ENCODE measurements at places on chromosomes 7 and 10.

DNA sequence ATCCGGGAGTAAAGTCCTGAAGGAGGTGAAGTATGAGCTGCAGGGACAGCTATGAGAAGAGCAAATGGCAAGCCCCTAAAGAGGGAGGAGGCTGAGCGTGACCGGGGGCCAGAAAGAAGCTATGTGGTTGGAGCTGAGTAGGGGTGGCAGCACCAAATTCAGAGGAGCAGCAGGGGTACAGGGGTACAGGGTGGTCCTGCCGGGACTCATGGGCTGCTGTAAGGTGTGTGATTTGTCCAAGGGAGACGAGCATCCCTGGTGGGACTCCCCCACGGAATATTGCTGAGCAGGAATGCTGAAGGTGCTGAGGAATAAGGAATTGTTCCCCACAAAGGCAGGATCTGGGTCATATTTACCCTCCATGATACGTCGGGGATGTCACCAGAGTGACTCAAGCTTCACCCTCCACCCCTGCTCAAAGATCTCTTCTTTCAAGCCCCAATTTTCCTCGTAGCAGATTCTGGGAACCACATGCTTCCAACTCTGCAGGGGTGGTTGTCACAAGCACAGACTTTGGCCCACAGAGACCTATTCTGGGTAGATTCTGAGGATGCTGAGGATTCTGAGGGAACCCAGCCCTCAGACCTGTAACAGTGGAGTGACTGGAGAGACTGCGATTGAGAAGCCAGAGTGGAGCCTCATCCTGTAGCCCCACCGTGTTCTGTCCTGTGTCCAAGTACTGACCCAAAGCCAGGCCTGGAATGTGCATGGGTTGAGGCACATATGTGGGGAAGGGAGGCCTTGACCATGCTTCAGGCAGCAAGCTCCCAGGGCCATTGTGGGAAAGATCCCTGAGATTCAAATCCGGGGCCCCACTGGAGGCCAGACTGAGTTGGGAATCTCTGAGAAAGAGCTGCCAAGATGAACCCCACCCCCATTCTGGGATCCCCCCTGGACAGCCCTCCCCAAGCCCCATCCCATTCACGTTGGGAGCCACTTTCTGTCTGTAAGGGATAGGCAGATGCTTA, 4.2 kb downstream of the SFTPD start:
- DNase-seq: no peak

GRCh38 chr10:106919871-106920282, 244.6 kb downstream of the SORCS1 start:
- DNase-seq: no peak

- DNase-seq: no peak
Observed at GRCh38 chr7:103297837-103298179, 573 bp downstream of the PMPCB start.

- no peak for DNase-seq
Observed at GRCh38 chr7:150938566-150938965, 39.6 kb downstream of the KCNH2 start.

DNA sequence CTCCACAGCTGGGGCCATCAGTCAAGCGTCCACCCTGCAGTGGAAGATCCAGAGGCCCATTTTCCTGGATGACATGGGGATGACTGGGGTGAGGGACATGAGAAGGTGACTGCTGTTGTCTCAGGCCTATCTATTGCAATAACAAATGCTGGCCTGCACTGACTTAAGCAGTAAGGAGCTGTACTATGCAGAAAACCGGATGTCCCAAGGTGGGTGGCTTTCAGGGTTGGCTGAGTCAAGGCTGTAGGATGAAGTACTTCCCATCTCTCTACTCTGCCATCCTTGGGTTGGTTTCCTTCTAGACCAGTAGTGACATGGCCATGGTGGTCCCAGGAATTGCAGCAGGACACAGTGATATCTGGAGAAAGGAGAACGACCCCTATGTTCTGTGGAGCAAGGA, 48.1 kb downstream of the NEURL1 start:
- no peak for DNase-seq

DNA sequence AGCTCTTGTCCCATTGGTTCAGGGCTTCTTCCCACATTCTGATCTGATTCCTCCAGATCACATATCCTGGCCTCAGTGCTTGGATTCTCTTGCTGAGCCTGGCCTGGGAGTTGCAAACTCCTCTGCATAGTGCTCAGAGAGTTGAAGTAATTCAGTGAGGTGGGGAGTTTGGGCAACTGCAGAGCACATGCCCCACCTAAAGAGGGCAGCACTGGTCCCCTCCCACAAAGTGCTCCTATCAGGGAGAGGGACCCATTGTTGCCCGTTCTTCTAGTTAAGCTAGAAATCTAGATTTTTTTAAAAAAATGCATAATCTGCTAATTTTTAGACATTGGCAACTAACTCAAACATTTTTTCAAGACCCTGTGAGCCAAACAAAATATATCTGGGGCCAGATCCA, 45.1 kb downstream of the CHN2 start:
- DNase-seq: no peak

- DNase-seq: no peak
Observed at GRCh38 chr7:88328787-88329186, 22.1 kb upstream of the STEAP4 start.

DNA sequence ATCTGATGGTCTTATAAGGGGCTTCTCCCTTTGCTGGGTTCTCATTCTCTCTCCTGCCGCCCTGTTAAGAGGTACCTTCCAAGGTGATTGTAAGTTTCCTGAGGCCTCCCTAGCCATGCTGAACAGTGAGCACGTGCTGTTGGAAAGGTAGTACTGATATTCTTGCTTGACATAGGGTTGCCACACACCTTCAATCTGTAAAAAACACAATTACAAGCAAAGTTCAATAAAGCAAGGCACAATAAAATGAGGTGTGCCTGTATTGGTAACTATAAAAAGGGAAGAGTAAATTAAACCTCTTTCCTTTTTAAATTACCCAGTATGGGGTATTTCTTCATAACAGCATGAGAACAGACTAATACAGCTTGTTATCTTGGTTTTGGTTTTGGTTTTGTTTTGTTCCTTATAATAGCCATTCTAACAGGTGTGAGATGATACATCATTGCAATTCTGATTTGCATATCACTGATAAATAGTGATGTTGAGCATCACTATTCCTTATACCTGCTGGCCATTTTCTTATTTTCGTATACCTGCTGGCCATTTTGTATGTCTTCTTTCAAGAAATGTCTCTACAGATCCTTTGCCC, 164.9 kb upstream of the TRIM24 start:
- no peak for DNase-seq
